Activated CD4-positive, alpha-beta T cell treated with anti-CD3 and anti-CD28 coated beads, Interleukin-2, amount 50 U/mL, for 4 hours (primary cell): ENCODE measurements at places on chromosomes 4 and X.

- DNase-seq = no peak
Observed at GRCh38 chr4:149823769-149824221, 8.2 kb upstream of the IQCM start.

DNA sequence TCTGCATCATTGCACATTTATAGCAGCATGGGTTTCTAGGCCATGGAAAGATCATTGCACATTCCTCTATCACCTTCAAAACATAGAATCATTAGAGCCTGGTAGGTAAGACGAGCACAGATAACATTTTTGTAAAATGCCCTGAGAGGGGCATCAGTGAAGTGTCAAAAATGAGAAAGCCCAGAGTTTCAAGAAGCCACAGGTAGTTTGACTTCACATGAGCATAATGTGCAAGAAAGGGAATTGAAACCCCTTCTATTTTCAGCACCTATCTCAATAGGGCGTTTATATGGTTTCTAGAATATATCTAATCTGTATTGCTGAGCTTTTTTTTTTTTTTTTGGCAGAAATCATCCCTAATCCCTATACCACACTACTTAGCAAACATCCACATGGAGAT is 2441.7 kb downstream of the ARAP2 start:
- DNase-seq = no peak

- no peak for DNase-seq
Observed at GRCh38 chr4:182208526-182209050, 34.6 kb upstream of the TENM3 start.

DNA sequence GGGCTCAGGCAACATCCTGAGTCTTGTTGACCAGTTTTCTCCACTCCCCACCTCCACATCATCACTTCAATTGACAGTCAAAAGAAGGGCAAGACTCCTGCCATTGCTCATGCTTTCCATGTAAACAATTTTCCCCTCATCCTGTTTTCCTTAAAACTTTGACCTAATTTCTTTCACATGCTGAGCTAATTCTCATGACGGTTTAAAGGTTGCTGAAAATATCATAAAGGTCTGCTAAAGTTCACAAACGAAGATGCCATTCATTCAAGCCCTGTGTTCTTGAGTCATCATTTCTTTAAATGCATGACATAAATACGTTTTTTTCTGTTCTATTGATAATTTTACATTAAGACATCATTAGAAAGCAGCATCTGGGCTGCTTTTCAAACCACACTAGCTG is 353.9 kb downstream of the NKX6-1 start:
- no peak for DNase-seq
